ENCODE measurements at places on chromosomes 12 and 14.

DNA sequence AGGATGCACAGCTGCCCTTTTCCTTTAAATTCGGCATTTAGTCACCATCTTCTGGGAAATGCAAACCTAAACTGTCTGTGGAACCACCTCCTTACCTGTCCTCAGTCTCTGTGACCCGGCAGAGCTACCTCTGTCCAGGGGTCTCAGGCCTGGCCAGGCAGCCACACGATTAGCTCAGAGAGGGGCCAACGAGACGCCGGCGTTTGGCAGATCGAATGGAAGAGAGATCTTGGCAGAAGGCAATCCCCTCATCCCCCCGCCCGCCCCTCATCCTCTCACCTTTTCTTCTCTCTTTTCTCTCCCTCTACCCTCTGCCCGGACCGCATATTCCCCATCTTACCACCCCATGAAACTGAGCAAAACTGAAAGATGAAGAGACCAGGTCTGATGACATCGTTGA lies 101.0 kb downstream of the PIWIL1 start:
- no peak for DNase-seq

GRCh38 chr12:27652174-27652763 lies 44.0 kb upstream of the REP15 start:
- DNase-seq: peak; percentile 62

DNA sequence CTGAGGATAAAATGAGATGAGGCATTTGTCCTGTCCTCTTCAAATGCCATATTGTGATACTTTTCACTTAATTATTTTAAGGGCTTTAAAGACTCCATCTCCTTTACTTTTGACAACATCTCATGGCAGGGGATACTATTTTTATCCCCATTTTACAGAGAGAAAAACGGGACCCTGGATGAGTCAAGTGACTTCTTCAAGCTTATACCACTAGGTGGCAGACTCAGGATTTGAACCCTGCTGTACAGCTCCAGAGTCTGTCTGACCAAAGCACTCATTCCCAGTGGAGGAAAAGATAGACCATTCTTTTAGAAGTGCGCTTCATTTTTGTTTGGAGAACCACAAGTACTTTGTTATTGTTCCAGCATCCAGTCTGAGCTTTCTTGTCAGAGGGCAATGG lies 1.7 kb upstream of the SMOC1 start:
- DNase-seq: peak; percentile 37

GRCh38 chr12:69966839-69967238 lies 141.8 kb downstream of the MYRFL start:
- no peak for DNase-seq

GRCh38 chr14:74921053-74921620 lies 1.9 kb downstream of the RPS6KL1 start:
- DNase-seq: no peak

GRCh38 chr14:50835280-50835679 lies 4.3 kb upstream of the NIN start:
- peak; percentile 39 for DNase-seq

DNA sequence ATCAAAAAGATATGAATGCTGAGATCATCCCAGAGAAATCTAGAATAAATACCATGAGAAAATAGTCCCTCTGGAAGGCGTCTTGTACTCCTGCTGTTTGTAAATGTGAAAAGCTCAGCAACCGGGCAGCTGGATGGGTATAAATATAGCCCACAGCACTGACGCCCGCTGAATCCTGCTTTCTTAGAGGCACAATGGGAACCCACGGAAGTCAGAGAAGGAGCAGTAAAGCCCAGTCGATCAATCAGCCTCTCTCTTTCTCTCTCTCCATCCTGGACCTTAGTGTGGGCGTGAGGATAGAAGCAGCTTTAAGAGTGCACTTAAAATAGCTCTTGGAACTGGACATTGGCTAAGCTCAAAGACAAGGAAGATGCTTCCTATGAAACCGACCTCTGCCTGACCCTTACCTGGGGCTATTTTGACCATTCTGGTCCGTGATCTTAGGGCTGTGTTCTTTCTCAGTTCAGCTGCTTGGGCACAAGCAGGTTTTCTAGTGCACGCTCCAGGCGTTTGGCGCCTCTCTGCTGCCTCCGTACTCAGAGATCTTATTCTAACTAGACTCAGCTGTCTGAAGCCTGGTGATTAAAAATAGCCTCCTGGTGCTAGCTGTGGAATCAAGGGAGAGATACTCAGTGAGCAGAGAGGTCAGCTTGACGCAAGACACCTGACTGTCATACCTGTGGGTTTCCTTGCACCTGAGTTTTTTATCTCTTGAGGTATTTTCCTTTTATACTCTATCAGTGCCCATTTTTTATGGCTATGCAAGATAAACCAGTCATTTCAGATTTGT lies 144.6 kb downstream of the ETV6 start:
- no peak for DNase-seq

DNA sequence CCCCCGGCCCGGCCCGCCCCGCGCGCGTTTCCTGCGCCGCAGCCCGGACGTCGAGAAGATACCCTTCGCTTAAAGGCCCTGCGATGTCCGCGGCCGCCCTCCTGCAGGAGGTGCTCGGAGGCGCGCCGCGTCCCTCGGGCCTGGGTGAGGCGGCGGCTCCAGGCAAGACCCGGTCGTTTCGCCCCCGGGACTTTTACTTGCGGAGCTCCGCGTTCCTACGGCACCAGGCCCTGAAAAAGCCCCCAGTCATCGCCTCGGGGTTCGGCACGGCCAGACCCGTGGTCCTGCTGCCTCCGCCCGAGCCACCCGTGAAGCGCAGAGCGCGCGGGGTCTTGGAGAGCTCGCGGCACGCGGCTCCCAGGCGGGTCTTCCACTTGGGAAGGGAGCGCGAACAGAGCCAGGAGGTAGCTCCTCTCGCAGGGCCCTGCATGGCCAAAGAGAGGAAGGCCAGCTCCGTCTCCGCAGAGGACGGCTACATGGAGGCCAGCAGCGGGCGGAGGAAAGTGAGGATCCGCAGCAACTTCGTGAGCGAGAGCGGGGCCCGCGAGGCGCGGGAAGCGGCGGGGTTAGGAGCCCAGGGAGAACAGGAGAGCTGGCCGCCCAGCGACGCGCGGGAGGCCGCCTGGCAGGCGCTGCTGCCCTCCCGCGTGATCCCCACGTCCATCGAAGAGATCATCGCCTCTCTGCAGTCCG lies 26.9 kb downstream of the TTC6 start:
- no peak for DNase-seq

DNA sequence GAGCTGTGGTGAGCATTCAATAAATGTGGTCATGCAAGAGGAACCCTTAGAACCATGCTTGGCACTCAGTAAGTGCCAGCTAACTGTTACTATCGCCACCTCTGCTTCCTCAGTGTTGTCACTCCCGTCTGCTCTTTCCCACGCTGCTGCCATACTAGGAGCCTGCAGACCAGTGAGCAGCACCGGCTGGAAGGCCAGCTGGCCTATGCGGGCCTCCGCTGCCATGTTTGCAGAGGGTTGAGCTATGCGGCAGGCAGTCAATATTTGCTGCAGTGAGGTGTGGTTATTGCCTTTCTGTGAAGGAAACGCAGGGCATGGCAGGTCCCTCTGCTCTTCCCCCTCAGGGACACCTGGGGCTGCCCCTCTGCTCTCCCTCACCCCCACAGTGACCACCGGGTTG lies 13.0 kb downstream of the KMT5A start:
- DNase-seq: no peak

- DNase-seq: peak; percentile 74
Observed at GRCh38 chr14:95327558-95328374, 8.1 kb upstream of the CLMN start.

- DNase-seq: peak; percentile 52
Observed at GRCh38 chr14:93970585-93970964, 5.8 kb downstream of the ASB2 start.

DNA sequence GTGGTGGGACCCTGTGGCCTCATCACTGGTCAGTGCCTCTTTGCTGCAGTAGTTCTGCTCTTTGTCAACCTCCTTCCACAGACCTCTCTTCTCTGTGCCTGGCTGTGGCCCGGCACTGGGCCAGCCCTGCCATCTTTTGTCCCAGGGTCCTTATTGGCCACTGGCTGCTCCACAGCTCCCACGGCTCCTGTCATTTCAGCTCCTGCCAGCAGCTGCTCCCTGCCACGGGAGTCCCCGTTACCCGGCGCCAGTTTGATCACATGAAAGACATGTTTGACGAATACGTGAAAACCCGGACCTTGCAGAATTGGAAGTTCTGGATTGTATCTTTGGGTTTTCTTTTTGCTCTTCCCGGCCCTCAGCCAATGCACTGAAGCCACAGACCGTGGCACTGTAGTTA lies 35.4 kb downstream of the IL31 start:
- DNase-seq: no peak

DNA sequence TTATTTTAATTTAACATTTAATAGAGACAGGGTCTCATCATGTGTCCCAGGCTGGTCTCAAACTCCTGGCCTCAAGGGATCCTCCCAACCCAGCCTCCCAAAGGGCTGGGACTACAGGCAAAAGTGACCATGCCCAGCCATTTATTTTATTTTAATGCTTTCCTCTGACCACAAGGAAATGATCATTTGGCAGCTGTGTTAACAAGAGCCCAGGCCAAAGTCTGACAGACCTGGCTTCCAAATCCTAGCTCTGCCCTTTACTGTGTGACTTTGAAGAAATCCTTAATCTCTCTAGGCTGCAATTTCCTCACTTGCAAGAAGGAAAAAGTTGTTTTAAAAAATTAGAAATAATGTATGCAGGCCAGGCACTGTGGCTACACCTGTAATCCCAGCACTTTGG lies 16.7 kb upstream of the GCH1 start:
- DNase-seq: no peak

DNA sequence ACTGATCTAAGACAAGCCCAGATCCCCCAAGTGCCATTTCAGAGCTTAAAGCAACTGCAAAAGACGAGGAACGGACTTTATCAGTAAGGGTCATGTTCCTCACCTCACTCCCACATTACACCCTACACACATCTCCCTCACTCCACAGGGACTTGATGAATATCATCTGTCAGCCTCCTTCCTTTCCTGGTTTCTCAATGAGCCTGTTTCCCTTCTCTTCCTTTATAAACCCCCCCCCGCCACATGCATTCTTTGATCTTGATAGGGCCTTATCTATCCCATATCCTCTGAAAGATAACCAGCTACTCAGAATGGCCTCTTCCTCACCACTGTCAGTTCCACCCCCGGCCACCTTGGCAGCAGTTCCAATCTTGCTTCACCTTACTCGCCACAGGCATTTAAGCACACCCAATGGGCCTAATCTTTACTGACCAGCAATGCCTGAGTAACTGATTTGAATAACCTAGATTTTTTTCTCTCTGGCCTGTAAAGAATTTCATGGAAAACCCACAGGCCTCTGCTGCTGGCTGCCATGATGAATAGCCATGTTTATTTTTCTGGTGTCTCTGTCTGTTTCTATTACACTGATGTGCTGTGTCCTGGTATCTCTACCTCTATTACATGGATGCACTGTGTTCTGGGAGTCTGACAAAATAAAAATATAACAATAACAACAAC lies 138.7 kb downstream of the PHLDA1 start:
- no peak for DNase-seq

DNA sequence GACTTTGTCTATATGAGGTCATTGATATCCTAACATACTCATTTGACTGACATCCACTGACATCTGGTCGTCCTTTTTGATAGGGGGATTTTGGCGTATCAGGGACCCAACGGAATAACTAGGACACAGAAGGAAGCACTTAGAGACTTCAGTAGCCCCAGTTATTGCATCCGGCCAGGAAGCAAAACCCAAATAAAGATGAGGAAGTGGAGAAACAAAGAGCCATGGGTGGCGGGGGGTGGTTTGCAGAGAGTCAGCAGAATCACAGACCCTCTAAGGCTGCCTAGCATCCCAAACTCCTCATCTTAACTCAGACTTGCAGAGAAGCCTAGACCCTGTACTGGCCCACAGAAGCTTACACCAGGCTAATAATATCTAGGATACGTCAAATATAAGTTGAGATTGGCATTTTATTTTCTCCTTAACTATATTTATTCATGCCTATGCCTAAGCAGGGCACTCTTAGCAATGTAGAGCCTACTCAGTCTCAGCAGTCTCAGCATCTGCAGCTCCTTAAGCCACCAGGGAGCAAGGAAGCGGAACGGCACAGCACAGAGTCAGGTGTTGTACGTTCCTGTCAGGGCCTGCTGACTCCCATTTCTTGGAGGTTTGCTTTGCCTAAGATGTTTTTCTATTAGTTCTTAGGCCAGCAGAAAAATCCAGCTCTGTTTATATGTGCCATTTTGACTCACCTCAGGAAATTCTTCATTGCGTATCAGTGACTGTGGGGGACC lies 45.1 kb downstream of the KCNA1 start:
- no peak for DNase-seq

GRCh38 chr12:94839347-94839746 lies 164.2 kb downstream of the NDUFA12 start:
- DNase-seq: no peak

DNA sequence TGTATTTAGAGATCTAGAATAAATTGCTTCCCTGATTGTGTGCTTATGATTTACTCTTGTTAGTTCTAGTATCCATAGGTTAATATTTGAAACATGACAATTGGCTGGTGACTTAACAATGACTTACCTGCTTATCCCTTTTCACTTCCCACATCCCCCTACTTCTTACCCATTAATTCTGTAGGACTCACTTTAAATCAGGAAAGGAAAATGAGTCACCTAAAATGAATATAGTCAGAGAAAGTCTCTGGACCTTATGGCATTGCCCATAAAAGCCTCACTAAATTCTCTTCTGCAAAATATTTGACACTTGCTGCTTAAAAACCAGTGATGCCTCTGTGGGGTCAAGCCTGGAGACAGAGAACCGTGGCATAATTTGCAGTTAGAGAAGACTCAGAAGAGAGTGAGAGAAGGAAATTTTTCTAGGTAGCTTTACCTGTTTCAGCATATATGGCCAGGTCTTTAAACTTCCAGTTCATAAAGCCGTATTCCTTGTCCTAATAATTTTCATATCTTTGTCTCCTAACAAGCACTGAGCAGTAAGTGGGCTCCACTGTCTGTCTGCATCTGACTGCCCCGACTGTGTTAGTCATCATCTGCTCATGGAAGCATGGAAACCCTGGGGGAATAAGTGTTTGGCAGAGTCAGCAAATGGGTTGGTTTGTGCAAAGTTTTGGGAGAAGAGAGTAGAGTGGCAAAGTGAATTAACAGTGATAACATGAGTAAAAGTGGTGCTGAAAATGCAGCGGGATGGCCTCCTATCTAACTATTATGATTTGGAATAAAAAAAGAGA lies 294.4 kb downstream of the AKAP6 start:
- DNase-seq: no peak

- DNase-seq: no peak
Observed at GRCh38 chr14:67986131-67986841, 166.7 kb downstream of the RAD51B start.

Measured in MM.1S (cell line).